ENCODE measurements at places on chromosomes 16 and 17.

DNA sequence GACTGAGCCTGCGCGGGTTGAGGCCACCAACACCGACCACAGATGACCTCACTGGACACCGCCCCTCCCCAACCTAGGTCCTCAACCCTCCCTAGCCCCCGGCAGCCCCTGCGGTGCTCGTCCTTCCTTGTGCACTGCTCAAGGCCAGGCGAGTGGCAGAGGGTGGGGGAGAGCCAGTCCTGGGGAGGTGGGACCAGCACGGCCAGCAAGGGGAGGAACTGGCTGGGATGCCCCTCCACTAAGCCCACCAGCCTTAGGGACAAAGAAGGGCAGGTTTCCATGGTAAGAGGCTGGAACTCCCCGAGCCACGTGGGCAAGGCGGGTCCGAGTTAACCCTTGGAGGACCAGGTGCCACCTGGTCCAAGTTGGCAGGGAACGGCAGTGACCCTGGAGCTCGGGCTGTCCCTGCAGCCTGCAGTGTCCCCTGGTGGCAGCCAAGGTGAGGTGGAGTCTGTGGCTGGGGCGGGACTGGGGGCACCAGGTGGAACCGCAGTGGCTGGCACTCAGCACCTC lies 9.2 kb downstream of the FSCN2 start:
- DNase-seq = no peak

- no peak for DNase-seq
Observed at GRCh38 chr16:17219991-17220390, 250.8 kb downstream of the XYLT1 start.

GRCh38 chr17:59154292-59154720 lies 680 bp downstream of the SKA2 start:
- DNase-seq = peak; percentile 59

DNA sequence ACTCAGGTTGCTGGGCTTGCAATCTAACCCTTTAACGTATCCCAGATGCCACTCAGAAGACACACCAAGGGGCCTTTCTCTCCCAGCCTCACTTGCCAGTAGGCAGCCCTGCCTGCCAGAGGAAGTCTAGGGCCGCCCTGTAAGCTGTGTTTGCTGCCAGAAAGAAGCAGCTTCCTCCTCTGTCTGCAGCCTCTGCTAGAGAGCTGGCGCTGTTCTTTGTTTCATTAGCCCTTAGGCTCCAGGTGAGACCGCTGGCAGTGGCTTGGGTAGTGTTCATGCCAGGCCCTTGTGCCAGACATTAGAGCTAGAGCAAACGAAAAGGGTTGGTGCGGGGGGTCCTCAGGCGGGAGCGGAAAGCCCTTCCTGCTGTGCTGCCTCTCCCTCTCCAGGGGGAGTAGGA lies 8.9 kb downstream of the CTRL start:
- no peak for DNase-seq

- DNase-seq = peak; percentile 72
Observed at GRCh38 chr17:40922239-40922638, 15.2 kb downstream of the KRT23 start.
